ENCODE measurements at places on chromosomes 12 and 14. TPM values are rescaled to one million over a fixed set of nuclear protein-coding genes. Genes with fewer than 3 reads are reported as not detected.

DNA sequence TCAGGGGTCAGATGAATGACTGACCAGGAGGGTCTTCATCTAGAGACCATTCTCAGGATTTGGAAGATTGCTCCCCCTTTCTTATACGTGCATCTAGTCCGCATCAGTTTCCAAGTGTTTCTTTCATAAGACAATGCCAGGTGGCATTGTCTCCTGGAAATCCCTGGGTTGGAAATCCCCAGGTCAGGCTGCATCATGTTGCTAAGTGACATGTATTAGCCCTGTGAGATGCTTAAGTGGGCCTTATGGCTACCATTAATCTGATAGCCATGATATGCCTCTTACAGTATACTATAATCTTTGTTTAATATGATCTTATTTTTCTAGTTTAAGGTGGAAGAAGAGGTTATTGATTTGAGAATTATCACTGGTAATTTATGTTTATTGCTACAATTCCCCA, 92.8 kb downstream of the DIO3 start:
- DNase-seq, result no peak

DNAI7 gene
- polyA plus RNA-seq, result not detected

DNA sequence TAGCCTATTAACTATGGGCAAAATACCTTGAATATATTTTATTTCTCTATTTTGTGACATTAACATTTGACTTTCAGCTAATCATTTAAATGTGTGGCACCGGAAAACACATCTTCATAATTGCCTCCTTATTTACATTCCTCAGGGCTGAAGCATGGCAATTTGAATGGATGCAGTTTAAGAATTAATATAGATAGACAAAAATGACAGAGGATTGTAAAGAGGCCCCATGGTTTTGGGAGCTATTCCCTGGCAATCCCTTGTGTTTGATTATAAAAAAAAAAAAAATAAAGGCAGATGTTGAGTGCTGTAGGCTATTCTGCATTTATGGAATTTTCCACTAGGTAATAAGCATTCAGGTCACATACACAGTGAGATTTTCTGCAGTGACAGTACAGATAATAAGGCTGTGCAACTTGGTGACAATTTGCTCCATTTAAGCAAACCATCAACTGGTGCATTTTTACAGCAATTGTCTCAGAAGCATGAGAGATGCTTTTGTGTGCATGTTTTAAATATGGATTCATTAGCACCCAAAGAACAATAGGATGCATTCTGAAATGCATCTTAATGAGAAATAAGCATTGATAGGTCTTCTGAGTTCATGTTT, 123.2 kb upstream of the SLC38A4 start:
- DNase-seq, result no peak

- DNase-seq, result no peak
These were observed 31.3 kb downstream of the HECTD4 start for GRCh38 chr12:112350593-112351592.

DNA sequence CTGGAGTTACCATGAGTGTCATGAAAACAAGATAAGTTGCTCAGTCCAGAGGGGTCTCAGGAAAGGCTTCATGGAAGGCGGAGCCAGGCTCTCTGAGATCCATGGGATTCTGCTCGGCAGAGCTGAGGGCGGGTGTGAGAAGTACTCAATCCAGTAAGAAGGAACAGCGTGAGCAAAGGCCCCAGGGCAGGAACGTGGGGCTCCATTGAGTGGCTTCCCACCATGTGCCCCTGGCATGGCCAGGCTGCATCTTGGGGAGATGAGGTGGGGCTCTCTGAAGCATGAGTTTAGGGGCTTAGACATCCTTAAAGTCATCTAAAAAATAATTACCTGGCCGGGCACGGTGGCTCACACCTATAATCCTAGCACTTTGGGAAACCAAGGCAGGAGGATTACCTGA, 58.0 kb downstream of the ARL6IP4 start:
- no peak for DNase-seq

NABP2 gene
- 2.7 TPM for polyA plus RNA-seq

DNA sequence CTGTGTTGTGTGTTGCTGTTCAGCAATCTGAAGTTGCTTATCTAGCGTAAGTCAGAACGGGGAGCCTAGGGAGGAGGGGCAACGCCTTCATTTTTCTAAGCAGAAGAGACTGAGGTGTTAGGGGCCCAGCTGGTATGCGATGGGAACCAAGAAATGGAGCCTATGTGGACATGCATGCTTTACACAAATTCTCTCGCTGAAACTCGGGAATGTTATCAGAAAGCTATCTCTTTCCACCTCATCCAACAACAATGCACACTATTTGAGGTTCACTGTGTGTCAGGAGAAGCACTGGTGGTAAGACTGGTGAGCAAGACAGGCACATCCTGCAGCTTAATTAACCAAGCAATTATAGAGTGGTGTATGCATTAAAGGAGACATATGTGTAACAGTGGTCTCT, 89.7 kb downstream of the NRXN3 start:
- DNase-seq, result no peak

GRCh38 chr14:77583657-77584056, 32.8 kb downstream of the SPTLC2 start:
- no peak for DNase-seq

- DNase-seq, result no peak
These were observed 56.5 kb upstream of the BCAT1 start for GRCh38 chr12:25005376-25005775.

All from CD14-positive monocyte (primary cell).